ENCODE measurements at places on chromosomes 6 and 20.

DNA sequence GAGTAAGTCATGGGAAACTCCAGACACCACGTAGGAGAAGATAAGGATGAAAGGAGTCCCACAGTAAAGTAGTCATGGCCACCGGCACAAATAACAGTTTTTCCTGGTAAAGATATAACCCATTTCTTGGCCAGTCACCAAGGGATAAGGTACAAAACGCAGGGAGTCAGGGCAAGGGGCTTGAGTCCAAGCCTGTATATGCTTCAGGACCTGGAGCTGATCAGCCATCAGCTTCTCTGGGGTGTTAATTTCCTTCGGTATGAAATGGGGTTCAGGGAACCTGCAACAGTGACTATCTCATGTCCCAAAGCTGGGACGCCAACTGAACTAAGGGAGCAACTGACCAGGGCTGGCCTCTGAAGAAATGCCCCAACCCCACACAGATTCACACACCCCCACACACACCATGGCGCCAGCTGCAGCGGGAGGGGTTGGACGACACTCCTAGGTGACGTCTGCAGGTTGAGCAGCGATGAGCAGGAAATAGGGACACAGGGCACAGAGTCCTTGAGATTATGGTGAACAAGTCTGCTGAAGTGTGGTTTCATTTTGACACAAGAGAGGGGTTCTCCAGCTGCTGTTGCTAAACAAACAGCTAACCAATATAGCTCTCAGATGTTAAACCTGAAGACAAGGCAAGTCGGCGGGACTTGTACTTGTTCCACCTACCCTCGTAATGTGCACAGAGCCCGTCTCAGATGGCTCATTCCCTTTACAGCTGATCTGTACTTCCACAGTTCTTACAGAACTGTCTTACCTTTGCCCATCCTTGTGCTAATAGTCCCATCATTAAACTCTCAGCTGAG, 7.4 kb upstream of the ADTRP start:
- no peak for DNase-seq

- DNase-seq, result no peak
Observed at GRCh38 chr6:46584586-46584985, 68.0 kb downstream of the CYP39A1 start.

DNA sequence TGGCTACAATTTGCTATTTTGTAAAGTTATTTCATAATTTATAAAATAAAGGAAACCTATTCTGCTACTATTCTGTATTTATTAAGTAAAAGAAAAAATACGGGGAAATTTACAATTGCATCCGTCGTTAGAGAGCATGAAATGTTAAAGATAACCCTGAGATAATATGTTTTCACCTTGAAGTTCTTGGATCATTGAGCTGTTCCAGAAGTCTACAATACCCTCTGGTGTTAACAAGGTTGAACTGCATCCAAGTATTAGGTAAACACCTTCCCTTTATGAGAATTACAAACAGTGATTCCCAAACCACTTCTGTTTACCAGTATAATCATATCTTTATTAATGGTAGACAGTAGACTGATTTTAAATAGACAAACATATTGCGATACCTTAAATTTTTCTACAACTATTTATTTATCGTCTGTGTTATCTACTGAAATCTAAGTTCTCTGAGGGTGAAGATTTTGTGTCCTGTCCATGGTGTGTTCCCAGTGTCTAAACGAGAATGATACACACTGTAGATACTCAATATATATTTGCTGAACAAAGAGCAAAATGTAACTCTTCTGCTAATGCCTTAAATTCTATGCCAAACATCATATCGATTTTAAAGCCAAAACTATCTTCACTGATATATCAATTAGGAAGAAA, 28.2 kb downstream of the TBC1D32 start:
- peak; percentile 7 for DNase-seq

DNA sequence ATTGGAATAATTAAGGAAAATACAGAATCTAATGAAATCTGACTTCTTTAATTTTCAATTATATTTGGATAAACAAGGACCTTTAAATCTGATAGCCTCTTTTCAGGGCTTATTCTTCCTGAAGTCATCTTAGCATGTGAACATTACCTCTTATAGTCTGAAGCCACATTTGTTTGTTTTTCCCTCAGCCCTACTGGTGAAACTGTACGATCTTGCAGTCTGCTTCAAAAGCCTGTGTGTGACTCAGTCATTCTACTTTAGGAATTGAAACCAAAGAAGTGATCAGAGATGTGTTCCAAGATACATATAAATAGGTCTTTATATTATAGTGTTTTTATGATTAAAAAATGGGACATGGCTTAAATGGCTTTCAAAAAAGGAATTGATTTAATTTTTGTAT, 67.5 kb downstream of the MACROD2 start:
- peak; percentile 40 for DNase-seq

DNA sequence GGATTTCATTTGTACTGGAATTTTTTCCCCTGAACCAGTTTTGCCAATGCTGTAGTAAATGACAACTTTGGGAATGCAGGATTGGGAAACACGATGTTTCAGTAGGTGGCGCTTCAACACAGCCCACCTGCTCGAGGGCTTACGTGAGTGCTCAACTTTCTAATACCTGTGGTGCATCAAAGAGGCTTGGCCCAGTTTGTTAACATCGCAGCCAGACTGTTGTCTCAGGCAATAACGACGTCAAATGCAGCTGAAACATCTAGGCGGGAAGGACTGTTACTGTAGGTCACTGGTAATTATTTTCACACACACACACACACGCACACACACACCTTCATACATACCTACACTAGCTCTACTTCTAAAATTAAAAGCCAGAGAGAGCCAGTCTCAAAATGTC, 815.5 kb upstream of the SLC35B3 start:
- DNase-seq, result no peak

GRCh38 chr6:65988006-65988405, 281.0 kb upstream of the EYS start:
- no peak for DNase-seq

DNA sequence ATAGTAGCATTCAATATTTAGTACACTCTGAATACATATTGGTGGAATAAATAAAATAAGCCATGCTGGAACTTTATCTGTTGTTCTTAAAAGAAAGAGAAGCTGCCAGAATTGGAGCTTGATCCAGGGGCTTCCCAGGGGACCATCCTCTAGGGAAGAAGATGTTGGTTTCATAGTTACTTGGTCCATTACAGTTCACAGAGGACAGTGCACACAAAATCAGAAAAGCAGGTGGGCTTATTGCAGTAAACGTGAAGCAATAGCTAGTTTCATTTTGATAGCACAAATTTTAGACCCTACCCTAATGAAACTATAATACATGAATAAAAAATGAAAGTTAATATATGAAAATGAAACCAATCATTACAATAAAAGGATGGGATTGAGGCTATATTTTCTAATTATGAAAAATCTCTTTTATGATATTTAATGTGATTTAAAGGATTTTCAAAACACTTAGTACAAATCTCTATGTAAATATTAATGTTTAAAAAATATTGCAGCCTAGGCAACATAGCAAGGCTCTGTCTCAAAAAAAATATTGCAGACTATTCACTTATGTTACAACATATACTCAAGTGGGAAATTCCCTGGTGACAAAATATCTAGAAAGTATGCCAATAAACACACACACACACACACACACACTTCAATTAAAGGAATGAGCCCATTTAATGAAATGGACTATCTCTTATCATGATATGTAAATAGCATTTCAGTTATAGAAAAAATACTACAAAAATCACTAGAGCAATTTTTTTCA, 227.0 kb upstream of the MARCKS start:
- DNase-seq, result no peak

- no peak for DNase-seq
Observed at GRCh38 chr6:168125429-168126001, 46.5 kb upstream of the FRMD1 start.

DNA sequence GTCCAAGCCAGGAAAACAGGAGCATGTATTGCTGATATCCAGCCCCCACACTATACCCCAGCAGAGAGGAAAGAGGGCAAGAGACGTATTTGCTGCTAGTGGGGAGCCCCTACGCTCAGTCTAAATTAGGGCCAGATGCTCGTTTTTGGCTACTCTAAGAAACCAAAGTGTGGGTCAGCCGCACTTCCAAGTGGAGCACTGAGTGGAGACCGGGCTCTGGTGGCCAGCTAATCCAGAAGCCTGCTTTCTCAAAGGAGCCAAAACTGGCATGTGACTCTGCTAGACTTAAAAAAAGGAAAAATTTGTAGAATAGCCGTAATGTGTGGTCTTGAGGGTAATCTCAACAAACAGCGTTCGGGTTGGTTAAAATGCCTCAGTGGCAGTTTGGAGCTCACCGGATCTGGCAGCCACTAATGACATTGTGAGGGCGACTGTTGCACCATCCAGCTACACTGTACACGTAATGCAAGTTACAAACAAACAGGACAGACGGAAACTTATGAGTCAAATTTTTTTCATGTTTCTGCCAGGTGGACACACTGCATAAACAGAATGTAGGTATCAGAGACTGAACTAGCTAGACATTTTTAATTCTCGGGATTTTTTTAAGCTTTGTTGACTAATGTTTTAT, 230.9 kb downstream of the FOXC1 start:
- no peak for DNase-seq

DNA sequence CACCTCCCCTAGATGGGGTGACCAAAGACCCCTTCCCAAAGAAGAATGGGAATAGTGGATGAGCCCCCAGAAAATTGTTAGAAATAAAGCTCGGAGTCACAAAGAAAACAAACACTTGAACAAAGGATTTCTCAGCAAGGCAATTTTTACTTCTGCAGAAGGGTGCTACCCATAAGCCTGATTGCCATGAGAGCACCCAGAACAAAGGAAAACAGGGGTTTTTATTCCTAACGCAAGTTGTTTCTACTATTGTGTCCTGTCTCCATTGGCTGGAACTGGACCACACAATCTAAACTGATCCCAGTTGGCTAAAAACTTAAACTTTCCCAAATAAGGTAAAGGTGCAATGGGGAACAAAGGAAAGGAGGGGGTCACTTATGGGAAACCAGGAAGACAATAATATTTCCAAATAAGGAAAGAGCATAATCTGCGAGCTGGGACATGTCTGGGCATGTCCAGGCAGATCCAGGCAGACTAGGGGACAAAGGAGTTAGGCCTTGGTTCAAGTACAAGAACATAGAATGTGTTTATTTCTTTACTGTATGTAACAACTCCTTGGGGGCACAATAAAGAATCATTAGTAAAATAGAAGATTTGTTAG, 20.0 kb downstream of the HLA-B start:
- DNase-seq, result no peak

DNA sequence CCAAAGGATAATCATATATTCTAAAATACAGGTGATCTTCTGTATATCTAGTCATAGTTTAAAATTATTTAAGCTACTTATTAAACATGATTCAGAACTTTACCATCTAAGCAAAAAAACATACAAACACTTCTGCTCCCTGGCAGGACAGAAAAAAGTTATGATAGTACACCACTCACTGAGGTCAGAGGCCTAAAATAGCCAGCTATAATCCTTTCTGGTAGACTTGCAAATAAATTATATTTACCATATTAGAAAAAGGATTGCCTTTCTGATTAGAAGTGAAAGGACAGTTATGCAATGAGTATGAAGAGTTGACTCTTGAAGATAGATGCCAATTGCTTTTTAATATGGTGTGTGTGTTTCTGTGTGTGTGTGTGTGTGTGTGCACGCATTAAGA, 207.4 kb downstream of the BMP2 start:
- DNase-seq, result no peak

GRCh38 chr6:84877515-84878210, 113.3 kb upstream of the TBX18 start:
- DNase-seq, result no peak

DNA sequence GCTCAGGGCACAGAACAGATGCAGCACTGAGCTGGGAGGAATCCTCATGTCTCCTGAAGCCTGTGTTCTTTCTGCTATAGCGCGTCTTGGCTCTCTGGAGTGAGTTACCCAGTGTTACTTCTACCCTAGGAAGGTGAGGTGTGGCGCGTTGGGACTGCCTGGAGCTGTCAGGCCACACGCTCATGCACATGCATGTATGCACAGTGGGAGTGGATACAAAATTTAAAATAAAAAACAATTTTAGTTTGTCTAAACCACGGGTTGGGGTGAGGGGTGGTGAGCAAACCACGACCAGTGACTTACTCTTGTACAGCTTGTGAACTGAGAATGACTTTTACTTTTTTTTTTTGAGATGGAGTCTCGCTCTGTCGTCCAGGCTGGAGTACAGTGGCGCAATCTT, 298.6 kb upstream of the SUPT3H start:
- no peak for DNase-seq

DNA sequence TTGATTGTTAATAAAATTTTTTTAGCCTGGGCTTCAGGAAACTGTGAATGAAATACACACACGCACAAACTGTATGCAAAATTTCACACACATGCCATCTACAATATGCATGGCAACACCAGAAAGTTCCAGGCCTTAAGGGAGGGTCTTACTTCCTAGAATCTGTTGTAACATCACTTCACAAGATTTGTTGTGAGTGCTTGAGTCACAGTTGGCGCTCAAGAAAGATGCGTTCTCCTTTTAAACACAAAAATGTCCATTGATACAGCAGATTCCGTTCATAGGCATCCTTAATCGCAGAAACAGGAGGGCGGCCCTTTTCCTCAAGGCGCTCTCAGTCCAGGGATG, 485 bp upstream of the RTF2 start:
- DNase-seq, result no peak

DNA sequence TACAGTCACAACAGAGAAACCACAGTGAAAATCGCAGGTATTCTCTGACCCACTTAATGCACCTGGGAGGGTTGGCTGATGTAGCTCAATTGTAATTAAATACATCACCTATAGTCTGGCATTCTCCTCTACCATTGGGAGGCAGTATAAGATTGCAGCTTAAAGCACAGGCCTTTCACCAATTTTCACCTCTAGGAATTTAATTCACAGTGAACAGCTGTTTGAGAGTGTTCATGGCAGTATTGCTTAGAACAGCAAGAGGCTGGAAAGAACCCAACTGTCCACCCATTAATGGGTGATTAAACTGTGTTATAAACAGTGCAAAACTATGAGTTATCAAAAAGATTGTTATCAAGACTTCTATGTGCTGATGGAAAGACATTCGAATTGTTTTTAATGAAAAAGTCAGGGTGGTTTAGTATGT, 2.0 kb downstream of the EDEM2 start:
- DNase-seq, result peak; percentile 62

DNA sequence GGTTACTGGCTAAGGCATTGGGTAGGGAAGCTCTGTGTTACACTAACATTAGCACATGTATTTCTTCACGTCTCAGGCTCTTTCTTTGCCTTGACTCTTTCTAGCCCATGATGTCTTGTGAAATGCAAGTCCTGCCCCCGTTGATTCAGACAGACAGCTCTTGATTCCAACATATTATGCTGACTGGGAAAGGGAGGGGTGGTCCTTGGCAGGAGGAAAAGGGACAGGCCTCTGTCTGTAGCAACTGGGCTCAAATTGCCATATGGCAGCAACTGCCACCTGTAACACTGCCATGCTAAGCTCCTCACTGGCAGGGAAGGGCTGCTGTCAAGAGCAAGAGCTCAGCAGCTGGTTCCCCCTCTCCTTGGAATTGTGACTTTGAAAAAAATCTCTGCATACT, 5.7 kb upstream of the KCNK15 start:
- DNase-seq, result no peak
